Left renal cortex interstitium (tissue), 4 donors: ENCODE measurements at places on chromosomes 2 and 18. TPM values are rescaled to one million over a fixed set of nuclear protein-coding genes. Genes with fewer than 3 reads are reported as not detected.

GRCh38 chr2:219438453-219438852, 3.8 kb downstream of the SPEG start:
- DNase-seq, result no peak

GRCh38 chr18:76697441-76697901, 124.9 kb upstream of the ZNF236 start:
- DNase-seq, result no peak

DNA sequence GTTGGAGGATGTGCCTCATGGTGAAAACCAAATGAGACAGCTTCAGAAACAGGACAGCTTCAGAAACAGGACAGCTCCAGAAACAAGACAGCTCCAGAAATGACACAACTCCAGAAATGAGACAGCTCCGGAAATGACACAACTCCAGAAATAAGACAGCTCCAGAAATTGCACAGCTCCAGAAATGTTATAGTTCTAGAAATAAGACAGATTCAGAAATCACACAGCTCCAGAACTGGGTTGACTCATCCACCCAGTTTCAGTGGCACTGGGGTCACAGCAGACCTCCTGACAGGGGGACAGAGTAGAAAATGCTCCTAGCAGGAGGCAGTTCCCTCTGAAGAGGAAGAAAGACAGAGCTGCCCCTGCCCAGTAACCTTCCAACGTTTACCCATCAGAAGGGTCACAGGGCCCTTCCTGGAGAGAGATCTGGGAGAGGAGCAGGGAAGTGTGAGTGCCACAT, 26.9 kb upstream of the COL6A3 start:
- no peak for DNase-seq

GRCh38 chr2:31693882-31694281, 113.1 kb upstream of the SRD5A2 start:
- DNase-seq, result peak; percentile 0

DNA sequence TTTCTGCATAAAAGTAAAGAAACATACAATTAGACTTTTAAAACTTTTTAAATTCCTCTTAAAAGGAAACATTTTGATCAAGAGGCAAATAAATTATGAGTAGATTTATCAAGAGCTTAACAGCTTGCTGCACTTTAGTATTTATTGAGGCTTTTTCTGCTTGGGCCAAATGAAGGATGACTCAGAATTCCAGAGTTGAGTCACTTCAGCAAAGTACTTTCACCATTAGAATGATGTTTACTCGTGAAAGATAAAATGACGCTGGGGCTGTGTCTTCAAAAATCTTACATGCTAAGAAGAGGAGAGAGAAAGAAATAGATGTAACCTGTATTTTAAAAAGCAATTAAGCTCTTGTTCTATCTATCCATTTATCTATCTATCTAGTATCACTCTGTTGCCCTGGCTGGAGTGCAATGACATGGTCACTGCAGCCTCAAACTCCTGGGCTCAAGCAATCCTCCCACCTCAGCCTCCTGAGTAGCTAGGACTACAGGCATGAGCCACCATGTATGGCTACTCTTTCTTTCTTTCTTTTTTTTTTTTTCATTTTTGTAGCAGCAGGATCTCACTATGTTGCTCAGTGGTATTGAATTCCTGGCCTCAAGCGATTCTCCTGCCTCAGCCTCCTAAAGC, 75.3 kb upstream of the RIOK3 start:
- DNase-seq, result no peak

Gene ARHGAP15
- polyA plus RNA-seq, result 3.1 TPM

Gene PJVK
- polyA plus RNA-seq, result 23.4 TPM

Gene LHCGR
- 0.22 TPM for polyA plus RNA-seq

Gene REG1B
- polyA plus RNA-seq, result not detected

GRCh38 chr2:197128126-197128525, 182.5 kb downstream of the ANKRD44 start:
- no peak for DNase-seq

GRCh38 chr18:47756364-47757016, 174.0 kb downstream of the SMAD2 start:
- DNase-seq, result no peak

Gene CAPN14
- 0.16 TPM for polyA plus RNA-seq

Gene MATN3
- 4.3 TPM for polyA plus RNA-seq

Gene SLC23A3
- polyA plus RNA-seq, result 30.1 TPM

DNA sequence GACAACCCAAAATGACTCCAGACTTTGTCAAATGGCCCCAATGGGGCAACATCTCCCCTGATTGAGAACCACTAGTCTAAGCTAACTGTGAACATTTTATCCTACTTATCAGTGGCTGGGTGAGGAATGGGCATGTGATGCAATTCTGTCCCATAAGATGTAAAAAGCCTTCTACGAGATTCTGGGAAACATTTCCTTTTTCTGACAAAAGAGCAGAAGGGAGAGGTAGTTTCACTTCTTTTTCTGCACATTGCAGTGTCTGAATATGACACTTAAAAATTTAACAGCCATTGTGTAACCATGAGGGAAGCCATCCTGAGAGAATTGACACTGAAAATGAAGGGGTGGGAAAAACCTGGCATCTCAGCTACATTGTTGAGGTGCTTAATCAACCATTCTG, 17.3 kb upstream of the MARCHF4 start:
- DNase-seq, result no peak

Gene BOLL
- polyA plus RNA-seq, result not detected

DNA sequence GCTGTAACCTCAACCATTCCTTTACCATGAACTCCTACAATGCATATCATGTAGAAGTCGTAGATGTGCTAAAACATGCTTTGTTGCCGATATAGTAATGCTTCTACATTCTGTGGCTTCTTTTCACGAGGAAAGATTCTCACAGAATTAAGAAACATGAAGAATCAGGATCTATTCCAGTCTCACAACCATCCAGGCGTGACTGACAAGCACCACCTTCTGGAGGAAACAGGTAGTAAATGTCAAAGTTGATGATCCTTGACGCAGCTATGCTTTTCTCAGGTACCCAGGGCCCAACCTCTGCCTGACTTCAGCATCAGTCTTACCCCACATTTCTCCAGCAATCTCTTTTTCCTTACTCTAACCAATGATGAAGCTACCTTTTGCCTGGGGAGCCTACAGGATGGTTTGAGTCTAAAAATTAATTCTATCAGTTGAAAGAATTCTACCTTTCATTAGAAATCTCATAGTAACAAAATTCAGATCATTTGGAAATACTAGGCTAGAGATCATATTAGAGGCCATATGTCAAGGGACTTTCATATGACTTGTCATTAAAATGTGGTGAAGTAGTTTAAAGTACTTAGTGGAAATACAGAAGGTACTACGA, 123.3 kb upstream of the RND3 start:
- no peak for DNase-seq

- no peak for DNase-seq
Observed at GRCh38 chr2:230459216-230459615, 43.2 kb downstream of the SP100 start.

Gene VWC2L
- 0.08 TPM for polyA plus RNA-seq

DNA sequence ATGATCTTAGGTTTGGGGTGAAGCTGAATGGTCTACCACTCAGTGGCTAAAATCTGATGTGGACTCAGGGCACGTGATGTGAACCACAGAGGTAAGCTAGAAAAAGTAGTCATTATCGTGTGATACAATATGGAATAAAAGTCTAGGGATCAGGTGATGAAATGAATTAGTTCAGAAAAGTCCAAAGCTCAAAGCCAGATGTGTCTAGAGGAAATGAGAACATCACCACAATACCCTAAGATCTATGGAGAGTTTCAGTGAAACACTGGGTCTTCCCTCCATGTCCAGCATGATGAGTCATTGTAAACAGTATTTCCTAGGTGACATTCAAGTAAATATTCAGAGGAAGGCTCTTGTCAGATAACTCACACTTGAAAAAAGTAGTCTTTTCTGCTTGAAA, 1257.4 kb upstream of the ZEB2 start:
- no peak for DNase-seq

DNA sequence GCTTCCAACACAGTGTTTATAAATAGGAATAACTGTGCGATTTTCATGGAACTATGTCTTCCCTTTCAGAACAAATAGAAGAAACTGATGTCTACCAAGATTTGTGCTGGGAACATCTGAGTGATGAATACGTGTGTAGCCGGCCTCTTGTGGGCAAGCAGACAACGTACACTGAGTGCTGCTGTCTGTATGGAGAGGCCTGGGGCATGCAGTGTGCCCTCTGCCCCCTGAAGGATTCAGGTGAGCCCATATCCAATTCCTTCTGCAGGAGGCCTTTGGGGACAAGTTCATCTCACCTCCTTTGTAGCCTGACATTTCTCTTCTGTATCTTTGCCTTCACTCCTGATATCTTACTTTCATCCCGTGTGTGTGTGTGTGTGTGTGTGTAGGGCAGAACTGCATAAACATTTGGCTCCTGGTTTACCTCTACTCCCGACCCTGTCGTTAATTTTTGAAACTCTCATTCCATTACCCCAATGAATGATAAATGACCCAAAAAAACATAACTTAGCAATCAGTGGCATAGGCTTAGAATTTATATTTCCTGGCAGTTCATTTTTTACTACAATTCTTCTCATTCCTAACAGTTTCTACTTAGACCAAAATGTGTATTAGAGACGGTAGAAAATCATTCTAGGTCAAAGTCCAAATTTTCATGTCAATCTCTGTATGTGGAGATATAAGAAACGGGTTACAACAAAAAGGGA, 111.0 kb upstream of the RASGRP3 start:
- DNase-seq, result no peak

DNA sequence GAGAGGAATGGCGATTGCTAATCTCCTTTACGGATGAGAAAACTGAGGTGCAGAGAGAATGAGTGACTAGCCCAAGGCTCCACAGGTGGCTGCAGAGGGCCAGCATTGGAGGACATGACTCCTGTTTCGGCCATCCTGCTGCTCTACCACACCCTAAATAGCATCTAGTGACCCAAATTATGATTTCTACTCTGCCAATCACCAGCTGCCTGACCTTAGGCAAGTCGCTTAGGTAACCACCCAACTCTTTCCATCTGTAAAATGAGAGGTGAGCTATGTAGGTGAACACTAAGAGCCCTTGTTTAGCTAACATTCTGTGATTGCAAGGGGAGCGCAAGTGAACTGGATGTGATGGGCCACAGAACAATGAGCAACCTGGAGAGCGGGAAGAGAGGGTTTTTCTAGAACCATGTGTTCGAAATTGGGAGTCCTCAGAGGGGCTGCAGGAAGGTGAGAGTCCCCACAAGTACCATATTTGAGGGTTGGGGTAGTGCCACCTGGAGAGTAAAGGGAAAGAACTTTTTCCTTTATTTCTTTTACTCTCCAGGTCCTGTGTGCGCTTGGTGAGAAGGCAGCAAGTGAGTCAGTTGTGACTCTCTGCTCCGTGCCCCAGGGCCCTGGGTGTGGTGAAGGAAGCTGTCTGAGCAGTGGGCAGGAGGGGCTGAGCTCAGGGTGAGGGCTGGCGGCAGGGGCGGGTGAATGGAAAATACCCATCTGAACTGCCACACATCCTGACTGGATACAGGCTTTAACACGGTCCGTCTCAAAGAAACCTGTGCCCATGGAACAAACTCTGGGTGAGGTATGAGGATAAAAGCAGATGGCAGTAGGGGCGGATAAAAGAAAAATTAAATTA, 2.4 kb downstream of the CYP27C1 start:
- DNase-seq, result no peak

DNA sequence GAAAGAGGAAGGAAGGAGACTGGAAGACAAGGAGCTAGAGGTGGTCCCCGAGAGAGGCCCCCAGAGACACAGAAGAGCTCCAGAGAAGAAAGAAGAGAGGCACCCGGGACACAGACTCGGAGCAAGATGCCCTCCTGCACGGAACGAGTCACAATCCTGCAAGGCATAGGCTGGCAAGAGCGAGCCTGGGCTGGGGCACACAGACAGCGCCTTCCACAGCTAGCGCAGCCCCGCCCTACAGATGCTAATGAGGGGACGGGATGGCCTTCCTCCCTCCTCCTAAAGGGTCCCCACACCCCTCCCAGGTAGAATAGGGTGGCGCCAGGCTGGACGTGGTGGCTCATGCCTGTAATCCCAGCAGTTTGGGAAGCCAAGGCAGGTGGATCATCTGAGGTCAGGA, 19.8 kb upstream of the GPR17 start:
- no peak for DNase-seq

Gene POTEC
- 0.03 TPM for polyA plus RNA-seq

- DNase-seq, result no peak
Observed at GRCh38 chr2:62814123-62814522, 108.6 kb downstream of the EHBP1 start.

GRCh38 chr18:23918395-23919032, 96.0 kb upstream of the TTC39C start:
- DNase-seq, result peak; percentile 73

- DNase-seq, result peak; percentile 86
Observed at GRCh38 chr2:23939987-23940717, at the start of gene UBXN2A. UBXN2A (plus strand) TSS chr2:23940463; CDS start chr2:23958315, 17,852 bp downstream.

DNA sequence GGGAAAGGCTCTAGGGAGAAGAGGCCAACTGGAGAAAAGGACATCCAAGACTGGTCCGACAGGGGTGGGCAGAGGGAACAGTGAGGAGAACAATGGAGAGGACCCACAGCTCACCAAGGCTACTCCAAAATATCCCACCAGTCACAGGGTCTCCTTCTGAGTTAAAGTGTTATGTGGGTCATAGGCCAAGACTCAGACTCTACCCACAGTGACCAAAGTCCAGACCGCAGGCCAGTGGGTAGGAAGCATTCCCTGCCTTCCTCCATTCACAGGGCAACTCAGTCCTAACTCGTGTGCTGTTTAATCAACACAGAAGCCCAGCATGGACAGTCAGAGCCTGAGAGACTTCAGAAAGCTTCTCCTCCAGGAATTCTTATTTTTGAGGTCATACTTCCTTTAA, 260.6 kb downstream of the SMAD2 start:
- DNase-seq, result no peak

GRCh38 chr18:27062802-27063201, 122.3 kb downstream of the CHST9 start:
- no peak for DNase-seq

- DNase-seq, result no peak
Observed at GRCh38 chr2:226064932-226065570, 665.5 kb downstream of the NYAP2 start.

DNA sequence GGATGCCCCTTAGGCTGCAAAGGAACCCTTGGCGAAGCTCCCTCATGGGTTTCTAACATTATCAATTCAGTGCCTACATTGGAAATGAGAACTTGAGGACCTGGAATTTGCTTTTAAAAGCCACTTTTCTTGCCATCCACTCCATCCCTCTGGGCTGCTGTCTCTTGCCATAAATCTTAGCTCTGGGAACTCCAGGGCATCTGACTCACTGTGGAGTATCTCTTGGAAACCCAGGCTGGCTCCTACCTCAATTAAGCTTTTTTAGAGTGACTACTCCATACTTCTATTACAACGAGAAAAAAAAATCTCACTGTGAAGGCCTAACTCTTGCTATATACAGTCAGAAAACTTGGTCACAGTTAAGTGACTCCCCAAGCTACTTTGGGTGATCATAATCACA, 227.2 kb upstream of the SETBP1 start:
- DNase-seq, result no peak

Gene COL4A3
- polyA plus RNA-seq, result 42.2 TPM

DNA sequence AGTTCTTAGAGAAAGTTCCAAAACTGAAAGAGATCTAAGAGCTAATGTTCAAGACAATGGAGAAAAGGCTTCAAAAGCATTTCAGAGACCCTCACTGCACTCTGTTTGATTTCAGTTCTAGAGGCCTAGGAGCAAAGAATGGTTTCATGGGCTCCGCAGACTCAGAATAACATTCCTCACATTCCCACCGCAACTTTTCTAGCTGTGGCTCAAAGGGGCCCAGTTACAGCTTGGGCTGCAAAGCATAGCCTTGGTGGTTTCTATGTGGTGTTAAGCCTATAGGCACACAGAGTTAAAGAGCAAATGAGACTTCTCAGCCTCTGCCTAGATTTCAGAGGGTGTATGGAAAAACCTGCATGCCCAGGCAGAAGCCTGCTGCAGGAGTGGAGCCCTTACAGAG, 73.0 kb downstream of the FSIP2 start:
- DNase-seq, result no peak

Gene ZNF396
- 5.5 TPM for polyA plus RNA-seq

Gene ELOA2
- polyA plus RNA-seq, result 0.13 TPM
